ENCODE measurements at places on chromosomes 13 and 19.

- peak; percentile 98 for DNase-seq
Observed at GRCh38 chr19:39970675-39971379, at the start of gene PSMC4. Gene PSMC4 (plus strand): TSS chr19:39971165. CDS start chr19:39971203, 38 bp downstream.

DNA sequence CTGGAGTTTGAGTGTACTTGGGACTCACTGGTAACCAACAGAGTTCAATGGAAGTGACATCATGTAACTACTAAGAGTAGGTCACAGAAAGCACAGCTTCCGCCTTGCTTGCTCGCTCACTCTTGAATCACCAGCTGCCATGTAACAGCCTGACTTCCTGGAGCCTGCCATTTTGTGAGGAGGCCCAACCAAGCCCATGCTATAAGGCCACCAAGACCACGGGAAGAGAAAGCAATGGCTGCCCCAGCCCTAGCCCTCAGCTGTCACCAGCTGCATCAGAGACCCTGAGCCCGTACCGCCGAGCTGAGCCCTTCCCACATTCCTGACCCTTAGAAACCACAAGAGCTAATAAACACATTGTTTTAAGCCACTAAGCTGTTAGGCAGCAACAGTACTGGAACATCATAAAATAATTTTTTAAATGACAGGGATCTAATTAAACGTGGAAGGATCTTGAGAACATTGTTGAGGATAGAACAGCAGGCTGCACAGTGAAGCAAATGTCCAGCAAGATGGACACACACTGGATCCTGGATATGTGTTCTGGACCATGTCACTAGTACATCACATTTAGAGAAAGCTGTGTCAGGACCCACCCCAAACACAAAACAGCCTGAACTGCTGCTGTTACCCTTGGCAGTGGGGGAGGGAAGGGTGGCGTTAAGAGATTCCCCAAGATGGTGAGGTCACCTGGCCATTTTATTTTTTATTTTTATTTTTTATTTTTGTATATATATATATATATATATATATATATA is 21.7 kb upstream of the LDLR start:
- DNase-seq: no peak

- DNase-seq: no peak
Observed at GRCh38 chr13:87666831-87667230, 4.3 kb upstream of the SLITRK5 start.

- no peak for DNase-seq
Observed at GRCh38 chr19:17081672-17082630, 6.4 kb downstream of the MYO9B start.

GRCh38 chr13:35978607-35979316 is 152.4 kb downstream of the DCLK1 start:
- no peak for DNase-seq

- no peak for DNase-seq
Observed at GRCh38 chr19:6066661-6067646, 43.3 kb downstream of the RFX2 start.

DNA sequence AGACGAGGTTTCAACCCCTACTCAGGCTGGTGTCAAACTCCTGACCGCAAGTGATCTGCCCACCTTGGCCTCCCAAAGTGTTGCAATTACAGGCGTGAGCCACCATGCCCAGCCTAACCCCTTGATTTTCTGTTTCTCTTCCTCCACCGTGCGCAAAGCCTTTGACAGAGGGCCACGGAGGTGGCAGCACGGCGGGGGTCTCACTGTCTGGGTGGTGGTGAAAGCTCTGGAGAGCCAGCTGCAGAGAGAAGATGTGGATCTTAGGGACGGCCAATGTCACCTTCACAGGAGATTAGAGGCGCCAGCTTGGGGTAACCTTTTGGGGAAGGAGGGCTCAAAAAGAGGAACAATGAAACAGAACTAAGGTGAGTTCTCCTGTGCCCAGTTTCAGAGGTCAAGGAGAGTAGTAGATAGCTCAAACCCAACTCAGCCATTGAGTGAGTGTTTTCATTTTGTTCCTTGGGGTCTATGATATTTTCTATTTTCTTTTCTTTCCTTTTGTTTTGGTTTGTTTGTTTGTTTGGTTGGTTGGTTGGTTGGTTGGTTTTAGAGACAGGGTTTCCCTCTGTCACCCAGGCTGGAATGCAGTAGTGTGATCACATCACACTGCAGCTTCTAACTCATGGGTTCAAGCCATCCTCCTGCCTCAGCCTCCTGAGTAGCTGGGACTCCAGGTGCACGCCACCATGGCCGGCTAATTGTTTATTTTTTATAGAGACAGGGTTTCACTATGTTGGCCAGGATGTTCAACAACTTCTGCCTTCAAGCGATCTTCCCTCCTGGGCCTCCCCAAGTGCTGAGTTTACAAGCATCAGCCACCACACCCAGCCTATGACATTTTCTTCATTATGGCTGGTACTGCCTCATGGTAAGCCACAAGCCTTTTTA is 37.7 kb downstream of the GPR42 start:
- no peak for DNase-seq

- DNase-seq: no peak
Observed at GRCh38 chr13:34810996-34811395, 131.1 kb upstream of the NBEA start.

- DNase-seq: no peak
Observed at GRCh38 chr19:11400798-11401197, 16.7 kb upstream of the EPOR start.

DNA sequence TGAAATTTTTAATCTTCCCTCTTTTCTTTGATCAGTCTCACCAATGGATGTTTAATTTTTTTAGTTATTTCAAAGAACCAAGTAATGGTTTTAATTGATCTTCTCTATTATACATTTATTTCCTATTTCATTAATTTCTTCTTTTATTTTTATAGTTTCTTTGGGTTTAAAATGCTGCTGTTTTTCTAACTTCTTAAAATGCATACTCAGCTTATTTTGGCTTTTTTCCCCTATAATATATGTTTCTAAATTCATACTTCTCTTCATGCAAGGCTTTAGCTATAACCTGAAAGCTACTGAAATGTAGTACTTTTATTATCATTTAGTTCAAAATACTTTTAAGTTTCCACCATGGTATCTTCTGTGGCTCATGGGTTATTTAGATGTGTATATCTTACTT is 53.9 kb downstream of the ANKRD10 start:
- DNase-seq: no peak

- DNase-seq: peak; percentile 56
Observed at GRCh38 chr13:52195401-52195837, 36.0 kb upstream of the NEK3 start.

- DNase-seq: peak; percentile 14
Observed at GRCh38 chr19:55809381-55810058, 22.3 kb downstream of the NLRP11 start.

- DNase-seq: no peak
Observed at GRCh38 chr13:48939728-48940127, 36.0 kb upstream of the FNDC3A start.

GRCh38 chr19:48695743-48696352 is at the start of gene FUT2:
Gene FUT2 (plus strand): TSS chr19:48695971. CDS start chr19:48702957, 6,986 bp downstream.
- DNase-seq: no peak

DNA sequence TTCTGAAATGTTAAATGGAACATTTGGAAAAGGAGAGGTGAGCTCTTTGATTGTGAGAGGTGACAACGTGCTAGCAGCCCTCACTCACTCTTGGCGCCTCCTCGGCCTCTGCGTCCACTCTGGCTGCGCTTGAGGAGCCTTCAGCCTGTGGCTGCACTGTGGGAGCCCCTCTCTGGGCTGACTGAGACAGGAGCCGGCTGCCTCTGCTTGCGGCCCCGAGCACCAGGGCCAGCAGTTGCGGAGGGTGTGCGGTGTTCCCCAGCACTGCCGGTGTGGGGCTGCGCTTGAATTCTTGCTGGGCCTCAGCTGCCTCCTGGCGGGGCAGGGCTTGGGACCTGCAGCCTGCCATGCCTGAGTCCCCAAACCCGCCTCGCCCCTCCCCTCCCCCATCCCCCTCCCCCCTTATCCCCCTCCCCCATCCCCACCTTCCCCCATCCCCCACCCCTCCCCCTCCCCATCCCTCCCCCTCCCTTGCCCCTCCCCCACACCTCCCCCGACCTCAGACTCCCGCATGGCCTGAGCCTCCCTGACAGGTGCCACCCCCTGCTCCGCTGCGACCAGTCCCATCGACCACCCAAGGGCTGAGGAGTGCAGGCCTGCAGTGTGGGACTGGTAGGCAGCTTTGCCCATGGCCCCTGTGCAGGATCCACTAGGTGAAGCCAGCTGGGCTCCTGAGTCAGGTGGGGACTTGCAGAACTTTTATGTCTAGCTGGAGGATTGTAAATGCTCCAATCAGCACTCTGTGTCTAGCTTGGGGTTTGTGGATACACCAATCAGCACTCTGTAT is 411.0 kb downstream of the OLFM4 start:
- no peak for DNase-seq

- no peak for DNase-seq
Observed at GRCh38 chr13:51218626-51219025, 3.6 kb upstream of the FAM124A start.

GRCh38 chr13:50691681-50692263 is 151.7 kb downstream of the DLEU7 start:
- no peak for DNase-seq

DNA sequence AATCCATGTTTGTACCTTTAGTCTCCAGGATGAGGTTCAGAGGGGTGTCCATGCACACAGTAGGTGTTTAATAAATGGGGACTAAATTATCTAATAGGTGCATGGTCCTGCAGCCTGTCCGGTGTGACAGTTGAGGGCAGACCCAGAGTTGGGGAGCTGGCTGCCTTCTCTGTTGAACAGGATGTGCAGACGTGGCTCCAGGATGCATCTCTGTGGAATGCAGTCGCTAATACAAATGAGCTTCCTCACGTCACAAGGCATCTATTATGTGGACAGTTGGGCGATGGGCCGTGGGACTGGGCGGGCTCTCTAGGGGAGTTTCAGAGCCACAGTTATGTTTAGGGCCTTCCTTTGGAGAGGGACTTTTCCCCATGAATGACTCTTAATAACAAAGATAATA is 71.0 kb downstream of the SIPA1L3 start:
- DNase-seq: no peak

DNA sequence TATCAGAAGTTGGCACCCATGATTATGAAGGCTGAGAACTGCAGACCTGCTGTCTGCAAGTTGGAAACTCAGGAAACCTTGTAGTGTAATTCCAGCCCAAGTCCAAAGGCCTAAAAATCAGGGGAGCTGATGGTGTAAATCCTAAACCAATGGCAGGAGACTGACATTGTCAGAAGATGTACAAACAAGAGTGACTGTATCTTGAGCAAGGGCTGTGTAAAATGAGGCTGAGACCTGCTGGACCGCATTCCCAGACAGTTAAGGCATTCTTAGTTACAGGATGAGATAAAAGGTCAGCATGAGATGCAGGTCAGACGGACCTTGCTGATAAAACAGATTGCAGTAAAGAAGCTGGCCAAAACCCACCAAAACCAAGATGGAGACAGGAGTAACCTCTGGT is 147.7 kb downstream of the COG6 start:
- no peak for DNase-seq

DNA sequence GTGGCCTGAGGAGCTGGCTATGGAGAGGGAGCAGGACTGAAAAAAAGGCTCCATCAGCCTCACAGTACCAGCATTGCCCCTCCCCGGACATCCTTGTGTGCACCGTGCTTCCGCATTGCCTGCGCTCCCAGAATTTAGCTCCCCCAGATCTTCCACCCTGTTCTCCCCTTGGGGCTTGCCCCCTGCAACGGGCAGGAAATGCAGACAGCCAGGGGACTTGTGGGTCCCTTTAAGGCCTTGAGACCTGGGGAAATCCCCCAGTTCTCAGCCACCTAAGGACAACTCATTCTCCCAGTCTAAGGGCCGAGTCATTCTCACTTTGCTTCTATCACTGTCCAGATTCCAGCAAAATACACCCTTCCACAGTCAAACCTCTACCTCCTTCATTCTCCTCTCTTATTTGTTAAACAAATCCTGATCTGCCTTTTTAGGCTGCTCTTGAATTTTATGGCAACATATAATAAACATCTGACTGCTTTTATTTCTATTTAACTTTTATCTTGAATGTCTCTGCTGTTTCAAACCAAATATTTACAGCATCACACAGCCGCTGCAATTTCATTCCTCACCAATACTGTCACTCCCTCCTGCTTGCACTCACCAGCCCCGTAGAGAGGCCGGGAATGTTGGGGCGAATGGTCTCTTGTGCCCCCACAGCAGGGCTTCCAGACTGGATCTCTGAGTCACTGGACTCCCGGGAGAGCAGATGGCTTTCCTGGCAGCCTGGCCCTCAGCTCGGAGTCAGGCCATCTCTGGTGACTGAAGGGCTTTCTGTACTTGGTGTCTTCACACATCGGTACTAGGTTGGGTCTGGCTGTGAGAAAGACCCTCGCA is 221.9 kb downstream of the TSHZ3 start:
- no peak for DNase-seq

DNA sequence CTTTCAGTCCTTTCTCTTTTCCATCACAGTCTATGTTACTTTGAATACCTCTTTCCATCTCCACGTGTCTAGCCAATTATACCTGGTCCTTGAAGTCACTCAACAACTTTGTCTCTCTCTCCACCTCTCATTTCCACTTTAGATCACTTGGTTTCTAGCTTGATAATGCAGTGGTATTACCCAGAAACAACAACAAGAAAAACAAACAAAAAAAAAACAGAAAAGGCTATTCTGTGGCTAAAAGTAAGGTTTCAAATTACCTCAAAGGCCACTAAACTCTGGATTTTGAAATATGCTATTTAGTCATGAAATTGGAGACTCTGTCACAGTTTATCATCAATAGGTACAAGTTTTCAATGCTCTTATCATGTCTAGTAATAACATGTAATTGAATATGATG is 184.8 kb downstream of the PCDH9 start:
- no peak for DNase-seq

- DNase-seq: no peak
Observed at GRCh38 chr13:46313024-46313423, 74.0 kb downstream of the RUBCNL start.

DNA sequence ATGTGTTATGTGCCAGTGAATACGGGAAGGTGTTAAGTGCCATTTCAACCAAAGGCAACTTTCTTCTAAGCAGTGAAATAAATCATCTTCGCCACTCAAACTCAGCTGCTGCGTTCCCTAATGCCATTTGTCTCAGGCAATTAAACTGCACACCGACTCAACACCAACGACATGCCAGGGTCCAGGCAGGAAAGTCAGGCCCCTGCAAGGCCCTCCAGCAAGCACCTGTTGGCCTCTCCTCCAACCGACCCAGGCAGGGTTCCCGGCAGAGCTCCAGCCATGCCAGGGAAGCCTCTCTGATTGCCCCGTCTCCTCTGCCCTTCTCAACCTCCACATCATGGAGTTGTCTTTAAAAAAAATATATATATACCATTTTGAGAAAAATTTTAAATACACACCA is 21.8 kb downstream of the SAFB2 start:
- DNase-seq: no peak

GRCh38 chr19:45632468-45633196 is 6.6 kb downstream of the EML2 start:
- peak; percentile 25 for DNase-seq

DNA sequence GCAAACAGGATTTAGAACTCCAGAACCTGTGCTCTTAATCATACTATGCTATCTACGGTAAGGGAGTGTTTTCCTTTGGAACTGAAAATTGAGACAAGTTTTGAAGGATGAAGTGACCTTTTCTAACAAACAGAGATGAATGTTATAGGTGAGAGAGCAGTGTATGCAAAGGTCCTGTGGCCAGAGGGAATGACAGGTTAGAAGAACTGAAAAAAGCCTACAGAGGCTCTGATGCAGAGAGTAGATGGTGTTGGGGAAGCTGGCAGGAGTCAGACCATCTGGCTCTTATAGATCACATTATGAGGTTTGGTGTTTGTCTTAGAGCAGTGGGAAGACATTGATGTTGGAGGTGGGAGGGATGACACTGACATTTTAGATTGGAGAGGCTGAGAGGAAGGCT is 2.0 kb downstream of the PCCA start:
- DNase-seq: no peak

All from stimulated activated CD8-positive, alpha-beta memory T cell treated with anti-CD3 and anti-CD28 coated beads, Interleukin-15, amount 100 ng/mL, for 48 hours (primary cell).